ENCODE measurements at places on chromosomes 11 and 22. TPM values are rescaled to one million over a fixed set of nuclear protein-coding genes. Genes with fewer than 3 reads are reported as not detected.

ARAP1 gene
- total RNA-seq = 84.3 TPM

SSTR3 gene
- 3.5 TPM for total RNA-seq

C11orf21 gene
- 37.1 TPM for total RNA-seq

- DNase-seq = no peak
Observed at GRCh38 chr11:112558691-112559090, 298.0 kb upstream of the PLET1 start.

DNA sequence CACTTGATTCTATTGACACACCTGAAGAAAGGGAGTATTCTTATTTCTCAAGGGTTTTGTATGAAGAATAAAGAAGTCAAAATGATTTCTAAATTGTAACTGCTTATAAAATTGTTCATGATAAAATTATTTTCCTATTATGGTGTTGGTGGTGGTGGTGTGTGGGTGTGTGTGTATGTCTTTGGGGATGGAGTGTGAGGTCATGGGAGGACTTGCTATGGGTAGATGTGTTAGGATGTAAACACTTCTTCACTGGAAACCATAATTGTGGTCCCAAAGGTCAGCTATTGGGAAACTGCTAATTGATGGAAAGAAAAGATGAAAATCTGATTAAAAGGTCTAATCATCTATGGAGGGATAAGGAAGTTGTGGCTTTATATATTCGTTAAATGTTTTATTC is 5.1 kb downstream of the TRIM22 start:
- DNase-seq = no peak

DNA sequence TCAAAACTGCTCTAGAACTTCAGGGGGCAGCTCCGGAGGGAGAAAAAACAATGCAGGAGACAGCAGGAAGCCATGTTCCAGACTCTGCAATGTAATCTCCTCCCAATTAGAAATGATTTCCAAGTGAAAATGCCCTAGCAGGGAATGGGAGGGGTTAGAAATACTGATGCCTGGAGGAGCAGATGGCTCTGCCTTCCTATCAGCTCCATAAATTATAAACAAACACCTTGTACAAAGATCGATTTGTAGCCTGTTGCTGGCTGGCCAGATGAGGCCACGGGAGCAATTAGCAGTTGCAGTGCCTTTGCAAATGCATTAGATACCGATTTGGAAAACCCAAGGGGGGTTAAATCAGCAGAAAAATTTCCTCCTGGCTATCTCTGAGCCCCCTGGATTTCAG is 46.6 kb upstream of the CHRM4 start:
- no peak for DNase-seq

Data from activated CD8-positive, alpha-beta T cell treated with anti-CD3 and anti-CD28 coated beads, Interleukin-2, amount 10 ng/mL, durations not matched to agents 7 days and 5 days (primary cell).